Activated T-helper 1 cell treated with Interleukin-2 at 50 U/mL for 16 hours (primary cell): ENCODE measurements at places on chromosomes 7 and 10.

DNA sequence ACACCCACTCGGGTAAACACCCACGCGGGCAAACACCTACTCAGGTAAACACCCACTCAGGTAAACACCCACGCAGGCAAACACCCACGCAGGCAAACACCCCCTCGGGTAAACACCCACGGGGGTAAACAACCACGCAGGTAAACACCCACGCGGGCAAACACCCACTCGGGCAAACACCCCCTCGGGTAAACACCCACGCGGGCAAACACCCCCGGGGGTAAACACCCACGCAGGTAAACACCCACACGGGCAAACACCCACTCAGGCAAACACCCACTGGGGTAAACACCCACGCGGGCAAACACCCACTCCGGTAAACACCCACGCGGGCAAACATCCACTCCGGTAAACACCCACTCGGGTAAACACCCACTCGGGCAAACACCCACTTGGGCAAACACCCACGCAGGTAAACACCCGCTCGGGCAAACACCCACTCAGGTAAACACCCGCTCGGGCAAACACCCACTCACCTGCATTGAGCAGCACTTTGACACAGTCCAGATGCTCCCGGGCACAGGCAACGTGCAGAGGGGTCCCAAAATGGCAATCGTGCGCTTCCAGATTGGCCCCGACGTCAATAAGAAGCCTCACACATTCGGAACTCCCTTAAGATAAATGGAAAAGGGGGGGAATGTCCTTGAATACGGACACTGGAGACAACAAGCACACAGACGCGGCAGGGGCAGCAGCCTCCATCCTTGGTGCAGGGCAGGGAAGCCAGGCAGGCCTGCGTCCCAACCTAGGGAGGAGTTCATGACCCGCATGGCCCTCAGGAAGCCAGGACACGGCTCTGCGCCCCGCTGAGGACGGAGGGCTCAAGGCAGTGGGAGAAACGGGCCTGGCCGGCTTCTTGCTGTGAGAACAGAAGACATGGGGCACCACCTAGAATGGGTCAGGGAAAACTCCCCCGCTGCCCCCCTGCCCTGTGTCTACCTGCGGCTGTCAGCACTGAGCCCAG, 17.6 kb downstream of the ASB13 start:
- DNase-seq = no peak

GRCh38 chr10:11742779-11743298, 657 bp downstream of the ECHDC3 start:
- DNase-seq = no peak

DNA sequence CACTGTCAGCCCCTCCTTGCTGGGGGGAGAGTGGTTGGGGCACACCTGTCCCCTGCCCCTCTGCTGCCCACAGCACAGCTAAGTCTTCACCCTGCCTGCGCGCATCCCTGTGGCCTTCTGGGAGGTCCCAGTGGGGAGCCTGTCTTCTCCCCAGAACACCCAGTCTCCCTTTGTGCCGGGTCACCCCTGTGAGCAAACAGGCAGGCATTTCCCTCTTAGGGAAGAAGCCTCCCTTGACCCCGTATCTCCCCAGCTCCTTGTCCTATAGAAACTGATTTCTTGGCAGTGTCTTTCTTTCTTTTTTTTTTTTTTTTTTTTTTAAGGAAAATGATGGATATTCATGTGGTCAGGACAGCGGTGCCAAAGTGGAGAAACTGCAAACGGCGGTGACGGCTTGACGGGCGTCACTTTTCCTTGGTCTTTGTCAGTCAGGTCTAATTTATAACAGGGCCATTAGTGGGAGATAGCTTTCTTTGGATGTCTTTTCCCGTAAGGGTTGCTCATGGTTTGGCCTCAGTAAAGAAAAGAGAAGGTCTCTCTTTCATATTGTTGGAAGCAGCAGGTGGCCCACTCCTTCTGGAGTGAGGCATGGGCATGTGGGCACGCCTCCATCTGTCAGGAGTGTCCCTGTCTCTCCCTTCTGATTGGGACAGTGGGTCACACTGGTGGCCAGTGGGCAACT, 115.3 kb downstream of the NKX6-2 start:
- DNase-seq = no peak

DNA sequence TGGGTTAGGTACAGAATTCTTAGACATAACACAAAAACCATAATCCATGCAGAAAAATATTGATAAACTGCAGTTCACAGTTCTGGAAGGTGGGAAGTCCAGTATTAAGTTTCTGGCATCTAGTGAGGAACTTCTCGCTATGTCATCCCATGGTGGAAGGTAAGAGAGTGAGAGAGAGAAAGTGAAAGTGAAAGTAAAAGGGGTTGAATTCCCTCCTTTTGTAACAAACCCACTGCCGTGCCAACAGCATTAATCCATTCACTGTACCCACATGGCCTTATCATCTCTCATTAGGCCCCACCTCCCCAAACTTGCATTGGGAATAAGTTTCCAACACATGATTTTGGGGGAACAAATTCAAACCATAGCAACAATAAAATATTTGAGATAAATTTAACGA, 17.1 kb downstream of the ZNF485 start:
- no peak for DNase-seq

DNA sequence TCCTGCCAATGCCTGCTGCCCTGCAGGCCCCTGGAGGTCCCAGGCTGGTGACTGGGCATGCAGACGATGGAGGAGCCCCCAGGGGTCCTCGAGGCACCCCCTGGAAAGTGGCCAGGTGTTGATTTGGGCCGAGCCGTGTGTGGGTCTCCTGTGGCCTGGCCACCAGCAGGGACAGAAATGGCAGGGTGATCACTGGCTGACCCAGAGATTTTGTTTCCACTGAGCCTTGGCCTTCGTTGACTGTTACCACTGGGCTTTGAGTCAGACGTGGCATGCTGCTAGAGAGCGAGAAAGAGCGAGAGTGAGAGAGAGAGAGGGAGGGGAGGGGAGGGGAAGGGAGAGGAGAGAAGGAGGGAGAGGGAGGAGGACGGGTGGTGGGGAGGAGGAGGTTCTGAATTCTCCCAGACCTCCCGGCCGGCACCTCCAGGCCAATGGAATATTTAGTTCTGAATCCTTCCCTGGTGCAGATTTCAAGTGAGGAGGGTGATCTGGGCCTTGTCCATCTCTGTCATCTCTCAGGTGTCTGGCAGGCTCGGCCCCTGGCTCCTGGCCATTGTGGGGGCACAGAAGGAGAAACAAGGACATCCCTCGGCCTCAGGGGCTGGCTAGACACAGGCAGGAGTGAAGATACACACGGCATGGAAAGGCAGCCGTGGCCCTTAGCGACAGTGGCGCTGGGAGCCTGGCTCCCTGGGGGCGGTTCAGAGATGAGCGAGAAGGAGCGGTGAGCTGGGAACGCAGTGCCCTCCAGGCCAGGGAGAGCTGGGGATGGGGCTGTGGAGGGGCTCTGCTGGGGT, 58.2 kb downstream of the GLRX3 start:
- no peak for DNase-seq

DNA sequence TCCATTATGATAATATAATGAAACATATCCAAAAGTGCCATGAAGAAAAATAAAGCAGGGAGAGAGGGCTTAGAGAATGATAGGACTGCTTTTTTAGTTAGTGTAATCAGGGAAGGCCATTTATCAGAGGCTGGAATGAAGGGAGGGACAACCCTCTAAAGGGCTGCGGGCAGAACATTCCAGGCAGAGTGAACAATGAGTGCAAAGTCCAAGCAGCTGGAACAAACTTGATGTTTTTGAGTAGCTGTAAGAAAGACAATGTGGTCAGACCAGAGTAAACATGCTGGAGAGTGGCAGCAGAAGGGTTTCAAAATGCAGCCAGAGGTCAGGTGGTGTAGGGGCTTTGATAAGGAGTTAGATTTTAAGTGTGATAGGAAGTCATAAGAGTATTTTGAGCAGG, 65.6 kb upstream of the CCDC6 start:
- DNase-seq = no peak

DNA sequence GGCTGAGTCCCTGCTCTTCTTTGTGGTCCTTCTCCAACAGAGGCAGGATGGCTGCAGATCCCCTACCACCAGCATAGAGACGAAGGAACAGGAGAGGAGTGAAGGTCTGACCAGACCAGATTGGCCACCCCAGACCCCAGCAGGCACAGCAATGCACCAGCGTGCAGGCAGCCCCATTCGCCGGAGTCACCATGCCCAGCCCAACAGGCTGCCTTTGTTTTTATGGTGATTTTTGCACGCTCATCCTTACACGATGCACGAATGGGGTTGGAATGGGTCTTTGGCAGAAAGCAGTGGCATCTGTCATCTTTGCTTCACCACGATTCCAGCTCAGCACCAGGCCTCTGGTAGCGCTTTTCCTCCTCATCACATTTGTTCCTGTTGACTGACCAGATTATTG, 427.6 kb downstream of the INHBA start:
- no peak for DNase-seq

DNA sequence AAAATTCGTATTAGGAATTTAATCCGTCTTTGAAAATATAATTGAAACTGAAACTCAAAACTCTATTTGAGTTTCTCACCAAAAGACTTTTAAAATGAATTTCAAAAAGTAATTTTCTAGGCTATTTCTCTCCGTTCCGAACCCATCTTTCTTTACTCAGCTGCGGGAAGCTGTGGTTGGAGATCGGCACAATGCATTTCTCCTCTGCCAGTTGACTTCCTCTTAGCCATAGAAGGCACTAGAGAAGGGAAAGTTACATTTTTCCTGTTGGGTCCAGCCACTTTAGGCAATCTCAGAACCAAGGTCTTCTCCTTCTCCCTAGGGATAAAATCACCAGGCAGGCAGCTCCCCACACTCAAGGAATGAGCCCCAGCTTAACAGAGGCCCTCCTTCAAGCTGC, 133.6 kb upstream of the COL1A2 start:
- DNase-seq = no peak

DNA sequence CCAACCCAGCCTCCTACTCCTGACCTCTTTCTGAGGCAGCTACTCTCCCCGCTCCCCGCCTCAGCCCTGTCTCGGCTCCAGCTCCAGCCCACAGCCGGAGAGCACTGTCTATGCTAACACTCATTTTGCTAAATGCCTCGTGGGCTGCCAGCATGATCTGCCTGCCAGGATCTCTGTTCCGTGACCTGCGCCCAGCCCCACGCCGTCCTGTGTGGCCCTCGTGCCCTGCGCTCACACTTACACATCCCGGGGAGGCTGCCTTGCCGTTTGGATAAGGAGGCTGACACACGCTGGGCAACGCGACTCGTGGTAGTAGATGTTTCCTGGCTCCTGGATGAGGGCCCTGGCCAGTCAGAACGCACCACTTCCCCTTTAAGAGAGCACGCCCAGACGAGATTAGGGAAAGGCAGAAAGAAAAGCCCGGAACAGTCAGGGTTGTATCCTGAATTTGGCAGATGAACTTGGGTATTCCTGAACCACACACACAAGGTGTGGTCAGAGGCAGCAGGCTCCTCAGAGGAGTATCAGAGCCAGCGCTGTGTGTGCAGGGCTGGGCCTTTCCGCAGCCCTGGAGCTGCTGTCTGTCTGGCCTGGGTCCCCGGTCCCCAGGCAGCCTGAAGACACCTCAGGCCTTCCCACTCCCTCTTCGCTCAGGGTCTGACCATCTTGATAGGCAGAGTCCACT, 97.7 kb upstream of the EFCAB10 start:
- no peak for DNase-seq

- no peak for DNase-seq
Observed at GRCh38 chr10:133116455-133116854, 28.7 kb downstream of the ADGRA1 start.

GRCh38 chr10:103441206-103441605, 11.0 kb downstream of the CALHM2 start:
- DNase-seq = no peak
